ENCODE measurements at places on chromosomes 5 and 9.

DNA sequence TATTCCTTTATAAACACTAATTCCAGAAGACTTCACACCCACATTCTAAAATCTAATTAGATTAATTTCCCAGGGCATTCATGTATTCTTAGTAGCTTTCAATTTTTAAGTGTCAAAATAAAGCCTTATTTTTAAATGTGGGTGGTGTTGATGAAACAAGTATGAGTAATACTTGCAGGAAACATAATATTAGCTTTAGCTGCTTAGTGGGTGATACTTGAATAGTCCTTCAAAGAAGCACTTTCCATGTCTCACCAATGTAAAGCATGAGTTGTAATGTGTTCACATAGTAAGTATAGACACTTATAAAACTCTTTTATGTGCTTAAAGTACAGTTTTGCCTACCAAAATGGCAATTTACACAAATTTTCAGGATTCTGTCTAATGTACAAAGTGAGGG lies 6.9 kb downstream of the FNBP1 start:
- peak; percentile 44 for DNase-seq

DNA sequence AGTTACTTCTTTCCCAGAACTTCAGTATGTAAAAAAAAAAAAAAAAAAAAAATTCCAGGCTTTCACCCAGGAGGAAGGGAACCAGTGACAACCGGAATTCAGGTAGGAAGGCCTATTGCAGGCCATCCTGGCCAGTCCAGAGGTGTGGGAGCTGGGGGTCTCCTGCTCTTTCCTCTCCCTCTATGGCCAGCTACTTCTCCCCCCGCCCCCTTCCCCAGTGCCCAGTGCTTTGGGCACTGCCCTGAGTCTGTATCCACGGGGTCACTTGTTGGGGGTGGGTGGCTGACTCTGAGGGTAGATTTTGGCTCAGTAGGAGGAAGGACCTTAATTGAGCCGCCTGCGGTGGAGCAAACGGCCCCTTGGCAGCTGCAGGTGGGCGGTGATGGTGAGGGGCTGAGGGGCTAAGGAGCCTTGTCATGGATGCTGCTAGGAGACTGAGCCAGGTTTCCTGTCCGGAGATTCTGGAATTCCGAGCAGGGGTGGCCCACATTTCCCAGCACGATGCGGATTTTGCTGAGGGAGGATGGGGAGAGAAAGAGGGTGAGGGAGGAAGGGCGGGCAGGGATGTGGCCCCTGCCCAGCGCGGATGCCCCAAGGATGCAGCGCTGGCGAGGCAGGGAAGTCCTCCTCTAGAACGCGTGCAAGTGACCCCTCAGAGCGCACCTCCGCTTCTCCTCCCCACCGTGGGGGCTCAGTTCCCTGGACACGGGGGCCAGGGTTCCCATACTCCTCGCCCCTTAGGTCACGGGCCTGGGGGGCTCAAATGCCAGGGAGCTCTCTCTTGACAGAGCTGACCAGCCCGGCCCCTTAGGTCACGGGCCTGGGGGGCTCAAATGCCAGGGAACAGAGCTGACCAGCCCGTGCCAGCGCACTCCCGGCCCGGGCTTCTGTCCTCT lies 1.2 kb upstream of the PHF2 start:
- no peak for DNase-seq

DNA sequence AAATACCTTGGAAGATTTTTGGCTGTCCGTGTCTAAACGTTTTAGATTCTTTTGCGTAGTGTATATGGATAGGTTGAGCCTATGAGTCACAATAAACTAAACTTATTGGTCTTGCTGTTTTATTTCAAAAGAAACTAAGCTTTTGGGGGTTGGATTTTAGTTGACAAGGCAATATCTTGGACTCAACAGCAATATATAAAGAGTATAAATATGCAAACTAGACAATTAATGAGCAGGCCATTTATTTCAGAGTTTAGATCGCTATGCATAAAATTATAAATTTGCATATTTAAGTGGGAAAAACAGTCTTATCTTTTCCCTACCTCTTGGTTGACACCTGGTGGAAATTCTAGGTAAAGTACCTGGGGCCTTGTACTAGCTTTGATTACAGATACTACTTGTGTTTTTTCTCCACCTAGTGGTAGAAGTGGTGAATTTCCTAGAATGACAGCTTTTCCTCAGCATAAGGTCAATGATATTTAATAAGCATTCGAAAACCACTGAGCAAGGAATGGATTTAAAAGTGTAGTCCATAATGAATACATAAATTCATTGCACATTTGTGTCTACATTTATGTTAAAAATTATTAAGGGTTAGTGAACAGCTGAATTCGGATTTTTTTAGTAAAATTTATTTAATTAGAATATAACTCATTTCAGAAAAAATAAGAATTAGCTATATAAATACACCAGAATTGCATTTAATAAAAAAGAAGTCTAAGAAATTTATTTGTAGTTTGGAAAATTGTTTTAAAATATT lies 1.7 kb upstream of the ARRDC3 start:
- DNase-seq, result peak; percentile 95

- no peak for DNase-seq
Measured at GRCh38 chr5:133256276-133256675, 204.5 kb downstream of the HSPA4 start.

DNA sequence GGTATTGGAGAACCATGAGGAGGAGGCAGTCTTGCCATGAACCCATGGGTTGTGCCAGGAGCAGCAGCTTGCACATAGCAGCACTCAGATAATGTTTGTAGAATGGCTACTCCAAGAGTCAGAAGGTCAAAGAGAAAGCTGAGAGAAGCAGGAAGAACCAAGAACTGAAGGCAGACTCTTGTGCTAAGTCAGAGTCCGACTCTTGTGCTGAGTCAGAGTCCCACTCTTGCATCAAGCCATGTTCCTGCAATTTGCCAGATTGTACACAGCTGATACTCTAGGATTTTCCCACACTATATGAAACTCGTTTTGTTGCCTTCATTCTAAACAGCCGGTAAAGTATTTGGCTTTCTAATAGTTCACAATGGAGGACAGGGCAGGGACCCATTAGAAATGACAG lies 26.2 kb upstream of the HSPA9 start:
- DNase-seq, result peak; percentile 88

- no peak for DNase-seq
Measured at GRCh38 chr5:168471785-168472184, 14.5 kb upstream of the RARS1 start.

GRCh38 chr5:169423580-169424278 lies 122.8 kb upstream of the SLIT3 start:
- DNase-seq, result no peak

DNA sequence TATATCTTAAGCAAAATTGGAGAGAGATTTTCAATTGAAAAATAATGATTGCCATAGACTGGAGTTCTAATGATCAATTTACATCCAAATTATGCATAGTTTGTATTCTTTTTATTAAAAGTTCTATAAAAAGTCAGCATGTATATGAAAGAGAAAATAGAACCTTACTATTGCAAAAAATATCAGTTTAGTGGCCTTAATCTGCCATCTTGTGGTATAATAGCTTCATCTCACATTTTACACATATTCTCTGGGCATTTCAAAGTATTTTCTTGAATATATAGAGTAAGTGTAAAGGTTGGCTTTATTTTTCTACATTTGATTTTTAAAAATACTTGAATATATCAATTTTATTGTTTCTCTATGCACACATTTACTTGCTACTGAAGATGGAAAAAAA lies 1858.6 kb upstream of the CDH9 start:
- DNase-seq, result peak; percentile 3

DNA sequence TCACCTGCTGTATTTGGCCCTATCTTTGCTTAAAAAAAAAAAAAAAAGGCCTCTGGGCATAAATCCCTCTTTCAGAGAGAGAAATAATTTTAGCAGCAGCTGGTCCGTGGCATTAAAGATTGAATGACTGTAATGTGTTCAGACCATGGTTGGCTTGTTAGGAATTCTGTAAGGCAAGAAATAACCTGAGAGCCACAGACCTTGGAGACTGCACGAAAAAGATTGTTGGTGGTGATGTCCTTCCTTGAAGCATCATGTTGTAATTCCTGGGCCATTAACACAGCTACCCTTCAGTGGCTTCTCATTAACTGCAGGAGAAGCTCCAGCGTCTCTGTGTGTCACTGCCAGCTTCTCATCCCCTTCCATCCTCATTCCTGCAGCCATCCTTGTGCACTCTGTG lies 79.0 kb downstream of the SGCD start:
- no peak for DNase-seq

DNA sequence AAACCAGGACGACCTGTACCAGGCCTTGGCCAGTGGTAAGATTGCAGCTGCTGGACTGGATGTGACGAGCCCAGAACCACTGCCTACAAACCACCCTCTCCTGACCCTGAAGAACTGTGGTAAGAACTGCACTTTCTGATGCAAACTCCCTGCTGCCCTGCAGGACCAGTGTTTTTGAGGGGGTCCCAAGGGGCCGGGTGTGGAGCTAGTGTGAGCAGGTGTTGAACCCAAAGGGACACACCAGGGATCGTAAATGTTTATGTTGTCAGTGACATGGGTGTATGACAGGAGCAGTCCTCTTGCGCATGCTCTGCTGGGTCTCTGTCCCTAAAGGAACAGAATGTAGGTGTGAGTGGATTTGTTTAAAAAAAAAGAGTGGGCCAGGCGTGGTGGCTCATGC lies 9.5 kb downstream of the GRHPR start:
- DNase-seq, result no peak

DNA sequence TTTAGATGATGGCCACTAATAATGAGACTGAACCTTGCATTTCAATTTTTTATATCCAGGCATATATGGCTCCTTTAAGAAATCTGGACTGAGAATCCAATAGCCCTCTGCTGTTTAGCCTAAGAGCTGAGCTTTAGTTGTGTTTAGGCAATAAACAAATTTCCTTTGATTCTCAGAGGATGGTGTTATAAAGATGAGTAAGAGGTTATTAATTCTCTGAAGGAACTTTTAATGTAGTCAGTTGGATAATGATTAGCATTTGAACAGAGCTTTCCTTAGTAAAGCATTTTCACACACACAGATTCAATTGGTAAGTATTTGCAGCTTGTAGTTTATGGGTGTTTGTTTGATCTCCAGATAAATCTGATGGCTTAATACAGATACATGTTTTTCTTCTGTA lies 149.6 kb downstream of the PRR16 start:
- DNase-seq, result no peak

GRCh38 chr5:143154510-143155370 lies 248.7 kb downstream of the NR3C1 start:
- DNase-seq, result no peak

GRCh38 chr5:1134478-1134877 lies 22.6 kb upstream of the SLC12A7 start:
- DNase-seq, result no peak

DNA sequence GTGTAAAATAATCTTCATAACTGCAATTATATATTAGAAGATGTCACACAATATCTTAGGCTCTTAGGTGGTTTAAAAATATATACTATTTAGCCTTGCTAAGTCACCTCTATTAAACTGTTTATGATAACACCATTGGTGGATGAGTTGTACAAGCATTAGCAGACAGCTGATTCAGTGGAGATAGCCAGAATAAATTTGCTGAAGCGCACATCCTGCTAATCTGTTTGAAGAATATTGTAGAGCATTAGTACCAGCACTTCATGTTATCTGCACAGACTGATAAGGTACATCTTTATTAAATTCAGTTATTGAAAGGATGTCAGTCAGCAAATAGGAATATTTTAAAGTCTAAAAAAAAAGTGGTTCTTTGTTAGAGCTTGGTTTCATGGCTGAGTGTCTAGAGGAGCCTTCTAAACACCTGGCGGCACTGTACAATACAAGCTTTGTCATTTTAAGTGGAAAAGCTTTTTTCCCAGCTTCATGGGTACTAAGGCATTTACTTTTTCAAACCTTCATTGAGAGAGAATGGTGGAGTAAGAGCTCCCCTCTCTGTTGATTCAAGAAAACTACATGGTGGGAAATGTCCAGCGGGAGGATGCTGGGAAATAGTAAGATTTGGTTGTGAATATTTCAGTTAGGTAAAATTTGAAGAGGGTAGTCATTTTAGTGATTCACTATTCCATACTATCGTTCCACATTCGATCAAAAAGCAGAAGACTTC lies 275.1 kb downstream of the SLF1 start:
- peak; percentile 28 for DNase-seq

DNA sequence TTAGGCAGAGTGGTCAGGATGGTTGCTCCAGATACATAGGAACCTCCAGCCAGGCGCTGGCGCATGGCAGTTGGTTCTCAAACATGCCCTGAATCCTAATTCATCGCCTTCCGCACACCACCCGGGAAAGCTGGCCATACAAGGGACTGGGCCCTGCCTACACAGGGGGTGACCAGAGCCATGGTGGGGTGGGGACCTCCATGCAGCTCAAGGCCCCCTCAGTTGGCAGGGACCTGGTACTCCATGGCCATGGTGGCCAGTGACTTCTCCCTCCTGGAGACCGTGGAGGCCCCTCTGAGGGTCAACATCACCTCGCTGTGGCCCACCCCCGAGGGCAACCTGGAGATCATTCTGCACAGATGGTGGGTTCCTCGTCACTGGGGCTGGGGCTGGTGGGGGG lies 26.8 kb downstream of the PAEP start:
- DNase-seq, result no peak

- no peak for DNase-seq
Measured at GRCh38 chr9:36911037-36911436, 123.0 kb downstream of the PAX5 start.

DNA sequence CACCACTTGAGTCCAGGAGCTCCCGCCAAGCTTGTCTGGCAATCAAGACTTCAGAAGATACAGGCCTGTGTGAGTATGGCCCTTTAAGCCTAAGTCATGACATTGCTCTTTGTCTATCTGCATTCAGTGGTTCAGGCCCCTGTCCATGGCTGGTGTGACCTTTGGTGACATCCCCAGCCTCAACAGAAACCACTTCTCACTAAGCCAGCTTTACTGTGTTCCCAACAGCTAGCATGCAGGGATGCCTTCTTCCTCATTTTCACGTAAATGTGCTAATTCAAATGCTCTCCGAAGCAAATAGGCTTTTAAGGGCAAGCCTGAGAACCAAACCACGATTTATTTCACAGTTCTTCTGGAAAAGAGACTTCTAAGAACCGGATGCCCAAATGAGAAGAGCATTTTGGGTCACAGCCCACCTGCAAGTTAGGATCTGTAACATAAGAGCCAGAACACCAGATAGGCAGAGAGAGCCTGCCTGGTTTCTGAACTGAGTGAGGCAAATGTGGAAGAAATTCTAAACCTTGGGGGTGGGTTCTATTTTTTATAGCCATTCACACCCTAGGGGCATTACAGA lies 14.9 kb downstream of the CD180 start:
- no peak for DNase-seq

DNA sequence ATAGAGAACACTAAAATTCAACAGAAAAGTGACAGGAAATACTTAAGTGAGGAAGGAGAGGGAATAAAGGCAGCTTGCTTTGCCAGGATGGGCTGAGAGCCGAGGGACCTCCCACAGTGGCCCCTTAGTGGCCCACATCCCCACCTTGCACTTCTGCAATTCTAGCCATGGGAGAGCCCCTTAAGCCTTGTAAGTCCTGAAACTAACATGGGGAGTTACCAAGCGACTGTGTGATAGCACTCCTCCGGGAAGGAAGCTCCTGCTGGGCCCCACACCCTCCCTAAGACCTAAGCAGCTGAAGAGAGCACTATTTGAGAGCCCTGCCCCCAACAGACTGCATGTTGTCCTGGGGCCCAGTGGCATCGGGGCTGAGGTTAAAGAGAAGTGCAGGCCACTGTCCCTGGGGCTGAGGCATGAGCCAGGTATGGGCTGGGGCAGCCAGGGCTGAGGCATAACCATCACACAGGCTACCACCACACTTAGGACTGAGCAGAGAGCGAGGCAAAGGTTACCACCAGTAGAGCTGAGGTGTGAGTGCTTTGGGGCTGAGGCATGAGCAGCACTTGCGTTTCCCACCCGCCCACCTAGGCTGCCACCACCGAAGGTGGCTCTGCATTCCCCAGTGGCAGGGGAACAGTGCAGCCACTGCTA lies 301.8 kb upstream of the TRPC7 start:
- no peak for DNase-seq

Measured in fibroblast of pulmonary artery (primary cell).